ENCODE measurements at places on chromosomes 2 and 18. TPM values are rescaled to one million over a fixed set of nuclear protein-coding genes. Genes with fewer than 3 reads are reported as not detected.

TWSG1 gene
- polyA plus RNA-seq, result 3.3 TPM

ABCB11 gene
- polyA plus RNA-seq, result 0.02 TPM

INHBB gene
- 31.9 TPM for polyA plus RNA-seq

AQP12B gene
- polyA plus RNA-seq, result not detected

UGT1A3 gene
- polyA plus RNA-seq, result not detected

GPR55 gene
- 0.11 TPM for polyA plus RNA-seq

IL1B gene
- 17.8 TPM for polyA plus RNA-seq

TCF23 gene
- 0.22 TPM for polyA plus RNA-seq

KRCC1 gene
- polyA plus RNA-seq, result 11.8 TPM

IMPA2 gene
- 25.3 TPM for polyA plus RNA-seq

NMS gene
- polyA plus RNA-seq, result not detected

MSGN1 gene
- polyA plus RNA-seq, result not detected

PDE1A gene
- polyA plus RNA-seq, result 27.3 TPM

RAX gene
- not detected for polyA plus RNA-seq

ZNF892 gene
- 0.75 TPM for polyA plus RNA-seq

DCDC2C gene
- polyA plus RNA-seq, result not detected

RHOB gene
- 155 TPM for polyA plus RNA-seq

APLF gene
- 0.94 TPM for polyA plus RNA-seq

TUBA4B gene
- polyA plus RNA-seq, result not detected

ERMN gene
- polyA plus RNA-seq, result not detected

LRRC30 gene
- not detected for polyA plus RNA-seq

SH3RF3 gene
- polyA plus RNA-seq, result 6.5 TPM

UGT1A5 gene
- not detected for polyA plus RNA-seq

Measured in adipose tissue (tissue), 3 donors.